Kasumi-1 (cell line): ENCODE measurements at places on chromosomes 1 and 21.

DNA sequence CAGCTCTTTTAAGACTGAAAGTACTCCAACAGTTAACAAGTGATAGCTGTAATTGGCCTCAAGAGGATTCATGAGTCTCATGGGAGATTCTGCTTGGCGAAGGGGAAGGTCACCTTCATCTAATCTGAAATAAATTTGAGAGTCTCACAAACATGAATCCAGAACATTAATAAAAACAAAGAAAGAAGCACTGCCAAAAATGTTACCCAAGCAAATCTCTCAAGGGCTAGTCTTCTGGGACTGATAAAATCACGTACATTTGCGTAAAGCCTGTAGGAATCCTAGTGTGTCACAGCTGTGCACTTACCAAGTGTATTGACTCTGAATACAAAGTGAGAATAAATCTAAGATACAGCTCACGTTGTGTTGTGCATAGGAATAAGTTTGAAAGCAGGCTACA lies 21.2 kb upstream of the NUF2 start:
- no peak for DNase-seq

DNA sequence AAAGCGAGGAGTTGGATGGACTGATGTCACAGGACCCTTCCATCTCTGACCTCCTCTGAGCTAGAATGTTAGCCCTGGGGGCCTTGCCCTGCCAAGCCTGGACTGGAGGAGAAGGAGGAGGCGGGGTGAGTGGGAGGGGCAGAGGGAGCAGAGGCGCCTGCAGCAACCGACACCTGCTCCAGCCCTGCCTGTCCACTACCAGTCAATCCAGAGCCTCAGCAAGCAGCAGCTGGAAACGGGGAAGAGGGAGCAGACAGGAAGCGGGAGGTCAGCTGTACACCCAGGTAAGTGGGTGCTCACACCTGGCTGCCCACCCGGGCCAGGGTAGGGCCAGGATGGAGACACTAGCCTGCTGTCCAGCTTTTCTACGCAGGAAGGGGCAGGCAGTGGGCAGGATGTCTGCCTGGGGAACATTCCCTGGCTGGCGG lies at the start of gene IGFN1:
Gene IGFN1, plus strand, starts transcription at position 201 of the 428 bp plus-strand sequence. CDS start 2,470 bp downstream, outside the sequence.
- no peak for DNase-seq

- DNase-seq = no peak
These were observed 2.4 kb upstream of the SNRPE start for GRCh38 chr1:203858975-203859374.

- no peak for DNase-seq
These were observed 141.9 kb upstream of the CXADR start for GRCh38 chr21:17370916-17371315.

- no peak for DNase-seq
These were observed 66.4 kb upstream of the FBXO28 start for GRCh38 chr1:224047538-224047937.

GRCh38 chr1:54421101-54421504 lies 14.9 kb upstream of the SSBP3 start:
- no peak for DNase-seq

- no peak for DNase-seq
These were observed 36.6 kb downstream of the AZIN2 start for GRCh38 chr1:33117440-33118085.

DNA sequence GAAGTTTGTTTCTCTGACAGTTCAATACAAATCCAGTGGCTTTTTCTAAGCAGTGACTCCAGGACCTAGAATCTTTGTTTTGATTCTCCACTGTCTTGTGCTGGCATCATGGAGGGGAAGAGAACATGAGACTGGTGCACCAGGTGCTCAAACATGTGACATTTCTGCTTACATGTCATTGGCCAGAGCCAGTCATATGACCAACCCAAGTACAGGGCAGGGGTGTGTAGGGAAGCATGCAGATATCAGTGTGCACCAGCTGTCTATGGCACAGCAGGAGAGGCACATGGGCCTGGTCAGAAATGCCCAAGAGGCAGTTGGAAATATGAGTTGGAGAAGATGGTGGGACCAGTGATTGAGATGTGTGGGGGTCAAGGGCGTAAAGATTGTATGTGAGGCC lies 297.0 kb downstream of the HHAT start:
- DNase-seq = no peak

DNA sequence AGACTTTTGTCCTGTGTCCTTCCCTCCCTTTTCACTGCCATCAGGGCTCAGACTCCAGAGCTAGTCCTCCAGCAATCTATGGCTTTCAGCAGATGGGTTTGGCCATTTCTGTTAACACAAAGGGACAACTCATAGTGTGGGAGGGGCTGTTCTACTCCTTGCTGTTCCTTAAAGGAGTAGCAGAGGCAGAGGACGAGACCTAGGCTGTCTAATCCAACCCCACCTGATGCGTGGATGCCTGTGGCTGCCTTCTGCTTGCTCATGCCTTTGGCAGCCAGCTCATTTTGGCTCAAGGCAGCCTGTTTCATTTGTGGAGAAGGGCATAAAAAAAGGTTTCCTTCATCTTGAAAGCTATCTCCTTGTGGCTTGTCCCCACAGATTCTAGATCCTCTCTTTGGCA lies 27.0 kb downstream of the MFSD2A start:
- DNase-seq = no peak

GRCh38 chr1:17117451-17118265 lies 1.6 kb downstream of the PADI2 start:
- DNase-seq = no peak

GRCh38 chr1:200445213-200445612 lies 35.4 kb upstream of the ZNF281 start:
- no peak for DNase-seq

GRCh38 chr1:29285771-29286170 lies 49.4 kb downstream of the PTPRU start:
- DNase-seq = no peak

DNA sequence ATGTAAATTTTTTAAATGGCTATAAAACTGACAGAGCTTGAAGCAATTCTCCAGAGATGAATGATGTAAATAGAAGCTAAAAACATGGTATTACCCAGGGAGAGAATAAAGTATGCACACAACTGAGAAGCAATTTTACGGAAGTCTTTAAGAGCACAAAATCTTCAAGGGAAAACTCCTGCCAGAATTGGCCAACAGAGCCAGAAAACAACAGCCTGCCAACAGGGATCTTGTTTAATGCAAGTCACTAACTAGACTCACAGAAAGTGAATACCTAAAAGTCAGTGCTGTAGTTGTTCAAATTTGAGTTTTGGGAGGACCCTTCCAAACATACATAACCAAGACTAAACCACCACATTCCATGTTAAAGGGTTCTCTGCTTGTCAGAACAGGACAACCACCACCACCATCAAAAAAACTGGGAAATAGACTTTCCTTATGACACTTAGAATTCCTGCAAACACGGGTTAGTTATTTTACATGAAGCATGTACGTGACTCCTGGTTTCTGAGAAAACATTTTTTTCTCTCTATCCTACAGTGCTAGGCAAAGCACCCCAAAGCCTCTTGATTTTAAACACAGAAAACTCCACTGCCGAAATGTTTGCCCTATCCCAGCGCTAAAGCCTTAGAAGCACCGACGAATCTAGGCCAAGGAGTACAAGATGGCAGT lies 1.6 kb downstream of the EPS15 start:
- DNase-seq = peak; percentile 61

GRCh38 chr1:152084853-152085252 lies 4.0 kb downstream of the TCHHL1 start:
- no peak for DNase-seq

DNA sequence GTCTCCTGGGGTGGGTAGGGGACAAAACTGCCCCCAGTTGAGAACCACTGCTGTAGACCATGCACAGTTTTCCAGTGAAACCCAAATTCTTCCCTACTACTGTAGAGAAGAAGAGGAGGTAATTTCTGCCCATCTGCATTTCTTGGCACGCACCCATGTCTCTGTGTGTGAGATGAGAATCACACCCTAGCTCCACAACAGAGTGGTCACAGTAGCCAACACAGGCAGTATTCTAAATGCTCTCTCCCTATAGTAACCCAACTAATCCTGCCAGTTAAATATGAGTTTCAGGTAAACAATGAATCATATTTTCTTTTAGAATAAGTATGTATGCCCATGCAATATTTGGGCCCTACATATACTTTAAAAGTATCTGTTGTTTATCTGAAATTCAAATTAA lies 1.2 kb upstream of the CAPN2 start:
- DNase-seq = no peak

GRCh38 chr1:2358651-2359640 lies 32.4 kb downstream of the MORN1 start:
- no peak for DNase-seq

- DNase-seq = no peak
These were observed 7.2 kb downstream of the OBSCN start for GRCh38 chr1:228214921-228215662.

DNA sequence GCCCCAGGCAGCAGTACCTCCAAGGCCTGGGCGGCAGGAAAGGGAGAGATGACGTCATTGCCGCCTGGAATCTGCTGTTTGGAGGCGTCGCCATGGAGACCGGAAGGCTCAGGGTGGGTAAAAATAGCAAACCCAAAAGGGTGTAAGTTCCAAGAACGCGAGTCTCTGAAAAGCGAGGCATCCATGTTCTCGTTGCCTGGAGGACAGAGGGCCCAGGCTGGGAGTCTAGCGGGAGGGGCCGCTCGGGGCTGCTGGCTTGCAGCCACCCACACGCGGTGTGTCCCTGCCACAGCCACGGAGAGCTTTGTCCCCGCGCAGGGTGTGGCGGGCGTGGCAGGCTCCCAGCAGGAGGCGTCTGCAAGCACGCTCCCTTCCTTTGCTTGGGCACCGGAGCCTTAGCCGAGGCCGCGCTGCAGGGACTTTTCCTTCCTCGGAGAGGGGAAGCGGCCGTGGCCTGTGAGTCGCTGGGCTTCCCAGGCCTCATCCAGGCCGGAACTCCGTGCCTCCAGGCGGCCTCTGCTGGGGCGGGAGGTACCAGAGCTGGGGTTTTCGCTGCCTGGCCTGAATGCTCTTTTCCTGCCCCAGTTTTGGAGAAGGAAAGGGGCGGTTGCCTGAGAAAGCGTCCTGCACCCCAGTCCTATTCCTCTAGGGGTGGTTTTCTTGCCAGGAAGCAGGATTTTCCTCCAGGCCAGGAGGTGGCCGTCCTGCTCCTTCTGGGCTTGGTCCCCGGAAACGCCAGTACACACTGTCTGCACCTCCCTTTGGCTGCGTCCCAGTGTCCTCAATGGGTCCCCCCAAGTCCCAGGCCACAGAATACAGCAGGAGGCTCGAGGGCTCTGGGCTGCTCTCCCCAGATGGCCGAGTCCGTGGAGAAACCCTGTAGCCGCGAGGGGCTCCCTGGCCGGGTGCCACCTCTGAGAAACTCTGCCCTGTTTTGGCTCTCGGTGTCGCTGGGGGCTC lies 15.3 kb upstream of the SKI start:
- DNase-seq = peak; percentile 76

DNA sequence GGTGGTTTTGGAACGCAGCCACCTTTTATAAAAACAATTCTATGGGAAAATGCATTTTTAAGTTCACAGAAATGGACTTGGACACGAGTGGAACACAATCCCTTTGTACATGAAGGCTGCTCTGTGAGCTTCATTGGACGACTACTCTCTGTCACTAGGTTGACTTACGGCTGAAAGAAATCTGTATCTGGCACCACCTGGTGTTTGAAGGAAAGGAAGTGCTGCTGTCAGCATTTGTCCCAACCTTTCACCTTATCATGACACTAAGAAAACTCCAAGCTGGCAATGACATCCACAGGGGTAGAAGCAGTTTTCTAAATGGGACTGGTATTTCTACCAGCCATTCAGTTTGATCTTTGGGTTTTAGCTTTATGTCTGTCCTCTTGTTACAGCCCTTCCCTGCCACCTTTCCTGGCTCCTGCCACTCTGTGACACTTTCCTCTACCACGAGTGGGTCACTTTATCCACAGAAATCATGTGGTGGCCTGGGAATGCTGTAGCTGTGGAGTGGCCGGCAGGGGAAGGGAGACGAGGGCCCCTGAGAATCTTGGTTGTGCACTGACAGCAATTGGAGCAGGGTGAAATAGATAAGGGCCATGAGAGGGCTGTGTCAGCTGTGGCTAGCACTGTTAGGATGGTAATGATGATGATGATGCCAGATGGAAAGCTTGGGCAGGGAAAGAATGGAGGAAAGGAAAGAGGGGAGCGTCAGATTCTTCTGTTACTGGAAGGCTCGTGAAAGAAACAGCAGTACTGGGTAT lies 85.2 kb downstream of the TBX19 start:
- peak; percentile 12 for DNase-seq

- peak; percentile 79 for DNase-seq
These were observed 140.1 kb upstream of the FMN2 start for GRCh38 chr1:239951511-239952140.
